Dermis blood vessel endothelial cell (primary cell): ENCODE measurements at places on chromosomes 7 and 10. TPM values are rescaled to one million over a fixed set of nuclear protein-coding genes. Genes with fewer than 3 reads are reported as not detected.

The ACBD7 gene
- 0.85 and 6.0 TPM in 2 replicates for total RNA-seq

The CYP26C1 gene
- 1.9 and 5.4 TPM in 2 replicates for total RNA-seq

The LRRC61 gene
- total RNA-seq = 5.4 and 18.0 TPM in 2 replicates

The LIPN gene
- not detected in 2 replicates for total RNA-seq

The GLI3 gene
- total RNA-seq = 1.0 and 1.6 TPM in 2 replicates

The ZNF107 gene
- 4.0 and 4.6 TPM in 2 replicates for total RNA-seq

The CNPY4 gene
- total RNA-seq = 31.2 and 39.5 TPM in 2 replicates

The EGR2 gene
- 0.37 and 1.0 TPM in 2 replicates for total RNA-seq

The LDB3 gene
- total RNA-seq = not detected in 2 replicates

The HOXA4 gene
- total RNA-seq = 0.34 and 0.65 TPM in 2 replicates

The AEBP1 gene
- 12.9 and 40.4 TPM in 2 replicates for total RNA-seq

The SPDYE6 gene
- total RNA-seq = not detected in 2 replicates

The CYP3A4 gene
- total RNA-seq = not detected in 2 replicates

The LIPM gene
- total RNA-seq = not detected in 2 replicates

The TRPV5 gene
- total RNA-seq = not detected in 2 replicates

The PKD2L1 gene
- total RNA-seq = not detected in 2 replicates

The SPDYE8 gene
- not detected in 2 replicates for total RNA-seq

The GCC1 gene
- 24.9 and 33.4 TPM in 2 replicates for total RNA-seq

The DNAJB6 gene
- total RNA-seq = 119 and 155 TPM in 2 replicates

The CADPS2 gene
- 69.4 and 83.7 TPM in 2 replicates for total RNA-seq

The EN2 gene
- not detected in 2 replicates for total RNA-seq

The GARIN1A gene
- 0.14 and 0.17 TPM in 2 replicates for total RNA-seq

The SCART1 gene
- total RNA-seq = 0.28 and 1.4 TPM in 2 replicates

The HECTD2 gene
- 8.5 and 8.7 TPM in 2 replicates for total RNA-seq

The SEMA3C gene
- 0.85 and 4.2 TPM in 2 replicates for total RNA-seq

The FEZF1 gene
- total RNA-seq = not detected in 2 replicates

The OIT3 gene
- 0.34 TPM in 1 of 2 replicates, not detected in the other for total RNA-seq

The INA gene
- total RNA-seq = 0.14 TPM in 1 of 2 replicates, not detected in the other

The GPR141 gene
- not detected in 2 replicates for total RNA-seq

The TLX1 gene
- not detected in 2 replicates for total RNA-seq

The KLHL7 gene
- total RNA-seq = 24.5 and 33.5 TPM in 2 replicates

The SOSTDC1 gene
- 0.05 and 0.17 TPM in 2 replicates for total RNA-seq

The TEX36 gene
- not detected in 2 replicates for total RNA-seq

The HTR5A gene
- total RNA-seq = not detected in 2 replicates

The FAM13C gene
- 6.0 and 16.7 TPM in 2 replicates for total RNA-seq

The VAX1 gene
- total RNA-seq = not detected in 2 replicates

The FRAT1 gene
- 5.4 and 6.6 TPM in 2 replicates for total RNA-seq

The ARHGEF5 gene
- 0.17 and 0.28 TPM in 2 replicates for total RNA-seq

The NPY4R gene
- not detected in 2 replicates for total RNA-seq

The CTBP2 gene
- total RNA-seq = 112 and 148 TPM in 2 replicates

The PRKCQ gene
- 0.17 and 0.84 TPM in 2 replicates for total RNA-seq

The NRF1 gene
- total RNA-seq = 18.9 and 20.2 TPM in 2 replicates

The HOXA1 gene
- total RNA-seq = 0.68 and 0.84 TPM in 2 replicates

The UNCX gene
- not detected in 2 replicates for total RNA-seq
